ENCODE measurements at places on chromosomes 6 and 20. TPM values are rescaled to one million over a fixed set of nuclear protein-coding genes. Genes with fewer than 3 reads are reported as not detected.

SLC25A27 gene
- 1.6 TPM for polyA plus RNA-seq

LGSN gene
- not detected for polyA plus RNA-seq

RAB44 gene
- 0.03 TPM for polyA plus RNA-seq

DNA sequence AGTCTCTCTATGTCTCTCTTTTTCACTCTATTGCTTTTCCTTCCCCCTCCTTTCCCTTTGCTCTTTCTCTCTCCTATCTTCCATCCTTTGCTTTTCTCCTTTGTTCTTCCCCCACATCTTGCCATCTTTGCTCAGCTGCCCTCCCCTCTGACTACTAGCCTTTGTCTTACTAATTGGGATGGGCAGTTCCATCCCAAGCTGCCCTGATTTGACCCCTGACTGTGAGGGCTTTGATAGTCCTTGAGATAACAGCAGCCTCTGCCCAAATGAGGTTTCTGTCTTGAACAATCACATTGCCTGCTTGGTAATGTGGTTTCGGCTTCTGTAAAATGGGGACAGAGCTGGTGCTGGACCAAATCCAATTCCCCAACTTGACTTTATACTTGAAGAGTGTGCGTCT is 327.7 kb downstream of the DHX35 start:
- DNase-seq = no peak
- no peak overlapping the region for H3K4me3 ChIP-seq
- H3K4me1 ChIP-seq = no peaks in the 10 kb centered on the region
- H3K36me3 ChIP-seq = no peaks in the 10 kb centered on the region
- no peaks in the 10 kb centered on the region for H3K27me3 ChIP-seq

GRCh38 chr6:140784573-140784972 is 1348.2 kb upstream of the GJE1 start:
- no peaks in the 10 kb centered on the region for H3K4me1 ChIP-seq
- no peak overlapping the region for H3K4me3 ChIP-seq
- H3K36me3 ChIP-seq = no peaks in the 10 kb centered on the region
- DNase-seq = peak; percentile 61
- no peaks in the 10 kb centered on the region for H3K27me3 ChIP-seq

DNA sequence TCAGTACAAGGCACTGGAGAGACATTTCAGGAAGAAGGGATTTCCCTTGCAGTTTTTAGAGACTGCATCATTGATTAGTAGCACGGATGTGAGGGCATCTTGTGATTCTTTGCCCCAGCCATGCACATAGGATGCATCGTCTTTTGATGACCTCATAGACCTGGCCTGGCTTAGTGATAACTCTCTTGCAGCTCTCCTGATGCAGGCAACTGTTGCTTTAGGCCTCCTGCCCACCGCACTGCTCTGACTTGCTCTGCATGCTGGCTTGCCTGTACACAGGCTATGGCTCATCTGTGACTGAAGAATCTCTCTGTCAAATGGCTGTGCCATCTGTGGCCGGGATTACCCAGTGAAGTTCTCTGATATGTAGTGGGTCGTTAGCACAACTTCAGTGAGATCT is 207.7 kb upstream of the PTCHD4 start:
- DNase-seq = peak; percentile 47
- no peaks in the 10 kb centered on the region for H3K4me1 ChIP-seq
- H3K4me3 ChIP-seq = no peak overlapping the region
- H3K36me3 ChIP-seq = no peaks in the 10 kb centered on the region
- no peaks in the 10 kb centered on the region for H3K27me3 ChIP-seq
- no peak overlapping the region for H3K27ac ChIP-seq

DNA sequence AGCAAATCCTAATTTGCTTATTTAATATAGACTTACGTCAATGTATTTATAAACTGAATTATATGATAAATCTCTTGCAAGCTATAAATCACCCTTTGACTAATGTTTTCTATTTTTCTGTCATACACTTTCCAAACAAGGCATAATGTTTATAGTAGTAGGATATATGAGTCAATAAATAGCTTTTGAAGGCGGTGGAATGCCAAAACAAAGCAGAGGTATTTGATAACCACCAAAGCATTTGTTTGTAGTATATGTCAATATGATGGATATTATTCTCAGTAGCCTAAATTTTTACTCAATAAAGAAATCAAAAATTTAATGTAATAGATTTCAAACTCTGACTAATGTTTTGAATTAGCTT is 1354.6 kb downstream of the HACE1 start:
- H3K27ac ChIP-seq = no peak overlapping the region
- H3K27me3 ChIP-seq = no peaks in the 10 kb centered on the region
- H3K36me3 ChIP-seq = no peaks in the 10 kb centered on the region
- no peaks in the 10 kb centered on the region for H3K4me1 ChIP-seq
- H3K4me3 ChIP-seq = no peak overlapping the region

DNA sequence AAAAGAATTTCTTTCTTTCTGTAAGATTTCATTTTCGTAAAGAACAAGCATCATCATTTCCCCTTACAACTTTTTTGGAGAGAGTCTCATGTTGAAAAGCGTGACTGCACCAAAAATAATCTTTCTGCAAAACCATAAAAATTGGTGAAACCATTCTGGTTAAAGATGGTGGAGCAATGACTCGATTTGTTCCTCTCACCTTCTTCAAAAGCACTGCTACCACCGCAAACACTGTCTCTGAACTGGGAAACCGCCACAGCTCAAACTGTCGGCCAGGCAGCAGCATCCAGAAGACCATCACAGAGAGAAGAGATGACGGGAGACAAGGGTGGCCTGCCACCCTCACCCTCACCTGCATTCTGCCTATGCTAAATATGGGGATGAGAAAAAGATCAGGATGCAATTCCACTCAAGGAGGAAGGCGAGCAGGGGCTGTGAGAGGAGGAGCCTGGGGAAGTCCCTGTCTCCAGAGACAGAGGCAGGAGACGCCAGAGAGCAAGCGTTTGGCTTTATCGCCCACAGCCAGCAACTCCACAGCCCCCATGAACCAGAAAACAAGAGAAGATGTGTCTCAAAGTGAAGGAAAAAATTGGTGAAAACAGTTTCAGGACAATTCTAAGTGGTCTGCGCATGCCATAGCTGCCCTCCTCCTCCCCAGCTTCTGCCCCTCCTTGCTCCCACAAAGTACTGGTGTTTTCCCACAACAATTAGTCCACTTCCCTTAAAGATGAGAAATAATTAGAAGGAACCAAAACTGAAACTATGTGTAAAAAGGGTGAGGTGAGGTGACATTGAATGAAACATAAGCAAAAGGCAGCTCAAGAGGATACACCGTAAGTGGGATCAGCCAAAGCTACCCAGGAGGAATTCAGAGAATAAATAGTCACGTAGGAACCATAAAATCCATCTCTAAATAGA is 255.5 kb downstream of the KIF16B start:
- H3K27ac ChIP-seq = no peak overlapping the region
- DNase-seq = no peak

DNA sequence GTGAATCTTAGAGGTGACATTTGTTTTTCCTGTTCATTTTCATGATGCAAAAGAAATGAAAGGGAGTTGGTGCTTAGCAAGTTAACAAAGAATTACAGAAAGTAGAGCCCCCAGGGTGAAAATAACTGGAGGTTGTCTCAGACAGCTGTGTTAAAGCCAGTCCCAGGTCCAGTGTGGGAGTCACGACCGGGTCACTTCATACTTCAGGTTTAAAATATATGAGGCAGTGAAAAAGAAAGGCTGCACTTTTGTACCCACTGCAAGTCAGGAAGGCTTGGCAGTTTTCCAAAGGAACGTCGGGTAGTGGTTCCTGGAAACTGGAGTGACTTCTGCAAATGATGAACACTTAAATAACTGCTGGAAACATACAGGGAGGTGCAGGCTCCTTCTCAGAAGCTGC is 91.5 kb upstream of the THBS2 start:
- DNase-seq = no peak
- no peaks in the 10 kb centered on the region for H3K36me3 ChIP-seq
- no peak overlapping the region for H3K4me3 ChIP-seq
- H3K4me1 ChIP-seq = no peaks in the 10 kb centered on the region

DNA sequence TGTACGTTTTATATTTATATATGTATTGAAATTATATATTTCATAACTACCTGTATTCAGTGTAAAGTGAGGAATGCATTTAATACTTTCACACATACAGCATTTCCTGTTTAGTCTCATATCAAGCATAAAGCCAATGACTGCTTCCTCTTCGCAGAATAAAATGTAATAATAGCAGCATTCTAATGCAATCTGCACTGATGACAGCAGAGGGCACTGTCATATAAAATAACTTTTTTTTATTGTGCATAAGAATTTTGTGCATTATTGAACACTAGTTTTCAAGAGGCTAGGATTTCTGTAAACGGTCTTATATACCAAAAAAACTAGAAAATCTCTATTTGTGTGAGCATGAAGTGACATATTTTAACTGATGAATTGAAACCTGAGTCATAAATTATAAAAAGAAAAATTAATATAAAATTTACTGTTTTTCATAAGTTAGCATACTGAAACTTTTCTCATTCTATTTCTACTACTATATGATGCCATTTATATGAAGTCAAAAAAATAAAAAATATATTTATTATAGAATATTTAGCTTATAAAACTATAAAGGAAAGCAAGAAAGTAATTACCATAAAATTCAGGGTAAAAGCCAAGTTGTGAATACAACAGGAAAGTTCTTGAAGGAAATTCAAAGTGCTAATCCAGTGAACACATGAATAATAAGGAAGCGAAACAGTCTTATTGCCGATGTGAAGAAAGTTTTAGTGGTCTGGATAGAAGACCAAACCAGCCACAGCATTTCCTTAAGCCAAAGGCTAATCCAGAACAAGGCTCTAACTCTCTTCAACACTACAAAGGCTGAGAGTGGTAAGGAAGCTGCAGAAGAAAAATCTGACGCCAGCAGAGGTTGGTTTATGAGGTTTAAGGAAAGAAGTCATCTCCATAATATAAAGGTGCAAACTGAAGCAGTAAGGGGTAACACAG is 36.3 kb downstream of the RNF146 start:
- H3K27me3 ChIP-seq = no peaks in the 10 kb centered on the region
- H3K36me3 ChIP-seq = no peaks in the 10 kb centered on the region
- peak; percentile 81 for DNase-seq
- H3K4me3 ChIP-seq = no peak overlapping the region
- no peak overlapping the region for H3K27ac ChIP-seq

DNA sequence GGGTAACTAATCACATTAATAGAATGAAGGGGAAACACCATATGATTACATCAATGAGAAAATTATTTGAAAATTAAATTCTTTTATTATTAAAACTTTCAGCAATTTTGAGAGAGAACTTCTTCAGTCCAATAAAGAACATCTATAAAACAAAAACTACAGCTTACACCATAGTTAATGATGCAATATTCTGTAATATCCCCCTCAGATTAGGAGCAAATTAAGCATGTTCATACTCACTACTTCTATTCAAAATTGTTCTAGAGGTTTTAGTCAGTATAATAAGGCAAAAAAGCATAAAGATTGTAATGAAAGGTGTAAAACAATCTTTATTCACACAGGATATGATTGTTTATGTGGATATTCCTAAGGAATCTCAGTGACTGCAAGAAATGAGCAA is 465.4 kb downstream of the CD109 start:
- no peak for DNase-seq
- H3K4me3 ChIP-seq = no peak overlapping the region
- H3K27ac ChIP-seq = no peak overlapping the region
- H3K27me3 ChIP-seq = no peaks in the 10 kb centered on the region
- H3K36me3 ChIP-seq = no peaks in the 10 kb centered on the region

DNA sequence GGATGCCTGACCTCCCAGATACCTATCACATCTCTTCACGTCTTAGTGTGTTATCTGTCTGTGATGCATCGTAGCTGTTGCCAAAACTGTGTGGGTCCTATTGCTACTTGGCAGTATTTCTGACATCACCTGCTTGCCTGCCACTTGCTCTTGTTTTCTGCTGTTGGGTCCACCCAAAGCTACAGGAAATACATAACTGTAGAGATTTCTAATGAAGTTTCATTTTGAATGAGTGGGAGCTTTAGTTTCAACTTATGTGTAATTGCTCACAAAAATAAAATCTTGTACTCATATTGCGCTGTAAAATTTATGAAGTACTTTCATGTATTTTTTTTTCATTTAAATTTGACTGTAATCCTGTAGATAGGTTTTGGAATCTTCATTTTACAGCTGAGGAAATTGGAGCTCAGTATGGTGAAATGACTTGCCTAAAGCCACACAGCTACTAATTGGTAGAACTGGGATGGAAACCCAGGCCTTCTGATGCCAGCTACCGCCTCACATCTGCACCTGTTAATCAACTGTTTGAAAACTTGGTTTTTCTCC is 113.6 kb upstream of the MAN1A1 start:
- no peak overlapping the region for H3K27ac ChIP-seq
- no peaks in the 10 kb centered on the region for H3K27me3 ChIP-seq
- DNase-seq = no peak
- H3K4me1 ChIP-seq = no peaks in the 10 kb centered on the region
- H3K36me3 ChIP-seq = no peaks in the 10 kb centered on the region

GRCh38 chr6:1572892-1573291 is 36.8 kb upstream of the FOXC1 start:
- no peak overlapping the region for H3K27ac ChIP-seq
- H3K36me3 ChIP-seq = no peaks in the 10 kb centered on the region
- peaks cover 3% of the 10 kb centered on the region for H3K27me3 ChIP-seq
- H3K4me3 ChIP-seq = no peak overlapping the region
- no peak for DNase-seq

- H3K27me3 ChIP-seq = no peaks in the 10 kb centered on the region
- no peak for DNase-seq
- H3K36me3 ChIP-seq = no peaks in the 10 kb centered on the region
- H3K4me3 ChIP-seq = no peak overlapping the region
These were observed 453.8 kb upstream of the POU3F2 start for GRCh38 chr6:98380589-98380988.

DNA sequence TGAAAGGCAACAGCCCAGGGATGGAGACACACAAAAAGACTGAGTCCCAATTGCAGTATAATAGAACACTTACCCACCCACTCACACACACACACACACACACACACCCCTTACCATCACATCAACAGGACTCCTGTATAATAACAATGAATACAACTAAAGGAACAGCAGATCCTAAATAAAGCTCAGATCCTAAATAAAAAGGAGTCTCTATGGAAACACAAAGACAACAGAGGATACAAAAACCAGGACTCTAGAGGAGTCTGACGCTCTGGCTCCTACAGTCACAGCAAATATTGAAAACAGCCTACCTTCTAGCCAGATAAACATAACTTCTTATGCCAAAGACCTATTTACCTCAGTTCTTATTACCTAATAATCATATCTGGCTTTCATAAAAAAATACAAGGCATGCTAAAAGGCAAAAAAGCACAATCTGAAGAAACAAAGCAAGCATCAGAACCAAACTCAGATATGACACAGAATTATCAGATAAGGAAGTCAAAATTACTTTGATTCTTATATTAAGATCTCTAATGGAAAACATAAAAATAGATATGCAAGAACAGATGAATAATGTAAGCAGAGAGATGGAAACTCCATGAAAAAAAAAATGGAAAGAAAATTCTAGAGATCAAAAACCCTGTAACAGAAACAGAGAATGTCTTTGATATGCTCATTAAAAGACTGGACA is 134.9 kb downstream of the MMUT start:
- peaks cover 33% of the 10 kb centered on the region for H3K4me1 ChIP-seq
- peak; percentile 46 for DNase-seq
- H3K4me3 ChIP-seq = no peak overlapping the region
- peak overlapping the region; percentile 99 for H3K27ac ChIP-seq
